Stimulated activated CD4-positive, alpha-beta T cell treated with anti-CD3 and anti-CD28 coated beads, Interleukin-15, amount 100 ng/mL, for 24 hours (primary cell): ENCODE measurements at places on chromosomes 3 and 15.
A peak's percentile ranks its signal among the peaks of the same experiment; 100 is the strongest.

DNA sequence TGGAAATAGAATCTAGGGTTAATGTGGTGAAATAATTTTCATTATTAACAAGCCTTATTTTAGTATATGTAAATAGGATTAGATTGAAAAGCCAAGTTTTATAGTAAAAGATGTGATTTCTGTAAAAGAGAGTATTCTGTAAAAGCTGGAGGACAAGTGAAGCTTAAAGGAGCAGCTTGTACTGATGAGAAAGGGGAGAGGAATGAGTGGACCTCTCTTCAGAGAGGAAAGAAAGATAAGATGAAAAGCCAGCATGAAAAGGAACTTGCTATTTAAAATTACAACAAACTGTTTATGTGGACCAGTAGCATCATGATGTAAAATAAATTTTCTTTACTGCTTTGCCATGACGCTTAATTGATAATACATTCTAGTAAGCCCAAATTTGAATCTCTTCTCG lies 18.5 kb downstream of the ALCAM start:
- no peak for DNase-seq

- DNase-seq = peak; percentile 46
Measured at GRCh38 chr3:49295489-49296058, 18.5 kb upstream of the C3orf62 start.

DNA sequence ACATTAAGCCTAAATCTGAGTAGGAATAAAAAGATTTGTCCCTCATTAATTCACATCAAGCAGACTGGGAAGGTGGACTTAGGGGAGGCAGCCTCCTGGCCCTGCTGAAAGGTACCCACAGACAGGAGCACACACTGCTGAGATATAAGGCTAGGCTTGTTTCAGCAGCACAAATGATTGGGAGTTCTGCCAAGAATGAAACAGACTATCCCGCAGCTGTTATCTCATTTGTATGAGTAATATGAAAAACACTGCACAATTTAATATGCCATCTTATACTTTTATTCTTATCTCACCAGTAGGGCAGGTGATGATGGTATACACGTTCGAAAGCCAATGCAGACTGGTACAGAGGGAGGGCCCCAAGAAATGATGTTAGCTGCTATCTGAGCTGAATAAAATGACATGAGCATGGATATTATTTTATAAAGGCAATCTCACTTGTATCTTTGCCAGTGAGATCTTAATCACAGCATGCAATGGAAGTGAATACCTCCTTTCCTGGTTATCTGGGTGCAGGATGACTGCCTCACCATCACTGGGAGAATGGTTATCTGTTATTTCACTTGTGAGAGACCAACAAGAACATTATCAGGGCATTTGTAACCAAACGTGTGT lies 258.7 kb upstream of the PPP2R3A start:
- DNase-seq = no peak

GRCh38 chr3:196639483-196640296 lies at the start of gene NRROS:
Gene NRROS, plus strand, starts transcription at chr3:196639694. Its CDS starts 14,846 bp downstream, at chr3:196654540.
- peak; percentile 80 for DNase-seq

DNA sequence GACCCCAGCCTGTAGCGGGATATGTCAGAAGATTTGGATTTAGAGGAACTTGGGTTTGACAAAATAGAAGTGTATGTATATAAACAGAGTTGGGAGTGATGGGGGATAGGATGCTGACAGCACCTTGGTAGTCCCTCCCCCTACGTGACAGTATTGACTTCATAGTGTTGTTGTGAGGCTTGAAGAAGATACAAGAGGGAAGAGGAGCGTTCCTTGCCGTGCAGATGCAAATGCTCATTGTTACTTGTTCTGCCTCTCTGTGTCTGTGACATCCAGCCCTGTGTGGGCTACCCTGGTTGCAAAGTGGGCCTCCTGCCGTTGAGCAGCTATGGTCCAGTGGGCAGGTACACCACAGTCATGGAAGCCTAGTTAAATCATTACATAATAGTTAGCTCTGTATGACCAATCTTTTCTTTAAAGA lies 45.0 kb downstream of the SMAD3 start:
- no peak for DNase-seq

GRCh38 chr3:48521635-48522034 lies 17.7 kb upstream of the SHISA5 start:
- no peak for DNase-seq

- DNase-seq = no peak
Measured at GRCh38 chr3:9022305-9023225, 59.3 kb upstream of the RAD18 start.

- no peak for DNase-seq
Measured at GRCh38 chr3:153442799-153443487, 280.9 kb downstream of the RAP2B start.

GRCh38 chr15:39535466-39535865 lies 45.4 kb upstream of the THBS1 start:
- no peak for DNase-seq

DNA sequence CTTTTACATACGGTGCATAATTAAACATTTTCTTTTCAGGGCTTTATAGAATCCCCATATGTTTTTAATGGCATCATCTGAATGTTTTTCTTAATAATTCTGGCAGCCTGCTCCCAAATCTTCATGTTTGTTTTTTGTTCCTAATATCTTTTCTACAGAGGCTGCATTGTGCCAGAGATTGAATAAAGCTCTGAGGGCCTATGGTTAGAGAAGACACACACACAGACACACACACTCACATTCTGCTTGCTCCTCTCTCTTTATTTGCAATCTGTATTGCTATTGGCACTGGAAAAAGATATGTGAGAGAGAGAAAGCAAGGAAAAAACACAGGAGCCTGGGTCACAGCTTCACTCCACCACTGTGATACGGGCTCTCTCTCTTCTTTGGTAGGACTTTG lies 136.0 kb downstream of the MECOM start:
- no peak for DNase-seq

DNA sequence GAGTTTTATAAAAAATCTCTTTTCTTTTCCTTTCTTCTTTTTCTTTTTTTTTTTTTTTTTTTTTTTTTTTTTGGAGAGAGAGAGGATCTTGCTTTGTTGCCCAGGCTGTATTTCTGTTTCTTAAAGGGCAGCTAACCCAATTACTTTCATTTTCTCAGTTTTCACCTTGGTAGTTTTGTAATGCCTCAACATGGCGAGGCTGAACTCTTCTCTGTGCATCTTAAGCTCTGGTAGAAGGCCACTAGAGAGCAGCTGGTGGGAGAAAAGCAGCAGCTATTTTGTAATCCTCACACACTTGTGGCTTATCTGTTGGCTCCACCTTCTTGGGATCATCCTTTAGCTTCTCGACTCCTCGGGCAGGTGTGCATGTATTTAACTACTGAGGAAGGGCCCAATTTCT lies 152.2 kb upstream of the MEIS2 start:
- DNase-seq = no peak

GRCh38 chr3:81651139-81651538 lies 110.3 kb downstream of the GBE1 start:
- no peak for DNase-seq

- DNase-seq = no peak
Measured at GRCh38 chr15:59867086-59867855, 136.8 kb upstream of the FOXB1 start.

GRCh38 chr3:132001999-132002398 lies 32.8 kb downstream of the CPNE4 start:
- no peak for DNase-seq

GRCh38 chr3:157488144-157488543 lies 15.1 kb downstream of the VEPH1 start:
- DNase-seq = no peak

- no peak for DNase-seq
Measured at GRCh38 chr15:29048011-29048410, 162.2 kb downstream of the APBA2 start.

- no peak for DNase-seq
Measured at GRCh38 chr3:52145736-52146110, 8.5 kb downstream of the POC1A start.

GRCh38 chr3:78496501-78496900 lies 1271.3 kb downstream of the ROBO1 start:
- DNase-seq = no peak

GRCh38 chr3:73485877-73486330 lies 138.8 kb downstream of the PDZRN3 start:
- no peak for DNase-seq

GRCh38 chr3:141059816-141060215 lies 8.7 kb downstream of the SPSB4 start:
- DNase-seq = no peak

- DNase-seq = no peak
Measured at GRCh38 chr3:104916971-104917370, 449.7 kb upstream of the ALCAM start.

GRCh38 chr3:45507820-45508317 lies 86.7 kb upstream of the LIMD1 start:
- DNase-seq = no peak

- no peak for DNase-seq
Measured at GRCh38 chr3:22228705-22229104, 477.7 kb upstream of the ZNF385D start.

DNA sequence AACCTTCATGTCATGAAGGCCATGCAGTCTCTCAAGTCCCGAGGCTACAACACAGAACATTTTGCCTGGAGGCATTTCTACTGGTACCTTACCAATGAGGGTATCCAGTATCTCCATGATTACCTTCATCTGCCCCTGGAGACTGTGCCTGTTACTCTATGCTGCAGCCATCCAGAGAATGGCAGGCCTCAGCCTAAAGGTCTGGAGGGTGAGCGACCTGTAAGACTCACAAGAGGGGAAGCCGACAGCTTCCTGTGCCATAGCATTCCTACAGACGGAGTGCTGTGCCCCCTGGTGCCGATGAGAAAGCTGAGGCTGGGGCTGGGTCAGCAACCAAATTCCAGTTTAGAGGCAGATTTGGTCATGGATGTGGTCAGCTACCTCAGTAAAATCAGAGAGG lies 51.3 kb upstream of the CADPS start:
- no peak for DNase-seq

- DNase-seq = no peak
Measured at GRCh38 chr15:65612616-65612946, 1.6 kb upstream of the INTS14 start.

GRCh38 chr3:128999102-128999501 lies 2.0 kb upstream of the EFCC1 start:
- no peak for DNase-seq

- DNase-seq = no peak
Measured at GRCh38 chr3:153254361-153254760, 92.3 kb downstream of the RAP2B start.

DNA sequence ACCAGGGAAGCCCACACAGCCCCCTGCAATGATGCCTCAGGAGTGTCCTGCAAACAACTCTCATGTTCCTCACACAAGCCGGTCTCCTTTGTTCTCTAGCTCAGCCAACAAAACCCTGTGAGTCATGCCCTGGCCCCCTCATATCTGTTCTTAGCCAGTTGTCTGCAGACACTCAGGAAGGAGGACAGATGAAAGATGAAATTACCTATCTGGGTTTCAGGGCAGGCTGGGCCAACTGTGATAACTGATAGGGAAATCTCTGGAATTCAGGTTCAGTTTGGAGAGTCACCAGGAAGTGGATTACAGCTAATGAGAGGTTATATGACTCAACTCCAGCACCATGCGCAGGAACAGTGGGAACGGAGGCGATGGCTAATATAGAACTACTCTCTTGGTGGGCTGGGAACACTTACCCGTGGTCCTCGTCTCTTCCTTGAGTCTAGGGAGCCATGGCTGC lies 352.0 kb upstream of the ADAMTS9 start:
- DNase-seq = no peak

DNA sequence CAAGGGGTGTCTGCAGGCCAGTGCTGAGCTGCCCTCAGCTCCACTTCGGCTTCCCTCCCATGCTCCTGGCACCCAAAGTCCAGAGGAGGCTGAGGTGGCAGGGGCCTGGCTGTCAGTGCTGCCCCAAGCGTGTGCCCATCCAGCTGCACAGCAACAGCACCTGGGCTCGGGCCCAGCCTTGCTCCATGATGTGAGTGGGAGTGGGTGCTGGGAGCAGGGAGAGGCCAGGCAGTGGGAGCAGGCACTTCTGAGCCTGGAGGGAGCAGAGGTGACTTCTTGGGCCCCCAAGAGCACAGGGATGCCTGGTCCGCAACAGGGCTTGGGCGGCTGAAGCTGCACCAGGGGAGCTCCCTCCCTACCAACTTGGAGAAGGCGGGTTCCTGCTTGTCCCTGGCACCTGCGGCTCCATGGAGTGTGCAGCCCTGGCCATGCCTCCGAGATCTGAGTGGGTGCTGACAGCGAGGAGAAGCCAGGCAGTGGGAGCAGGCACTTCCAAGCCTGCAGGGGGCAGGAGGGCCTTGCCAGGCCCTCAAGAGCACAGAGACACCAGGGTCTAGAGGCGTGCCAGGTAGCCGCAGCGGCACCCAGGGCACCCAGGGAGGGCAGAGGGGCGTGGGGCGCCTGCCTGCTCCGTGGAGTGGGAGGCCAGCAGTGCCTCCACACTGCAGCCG lies 366.7 kb upstream of the SGO1 start:
- no peak for DNase-seq

DNA sequence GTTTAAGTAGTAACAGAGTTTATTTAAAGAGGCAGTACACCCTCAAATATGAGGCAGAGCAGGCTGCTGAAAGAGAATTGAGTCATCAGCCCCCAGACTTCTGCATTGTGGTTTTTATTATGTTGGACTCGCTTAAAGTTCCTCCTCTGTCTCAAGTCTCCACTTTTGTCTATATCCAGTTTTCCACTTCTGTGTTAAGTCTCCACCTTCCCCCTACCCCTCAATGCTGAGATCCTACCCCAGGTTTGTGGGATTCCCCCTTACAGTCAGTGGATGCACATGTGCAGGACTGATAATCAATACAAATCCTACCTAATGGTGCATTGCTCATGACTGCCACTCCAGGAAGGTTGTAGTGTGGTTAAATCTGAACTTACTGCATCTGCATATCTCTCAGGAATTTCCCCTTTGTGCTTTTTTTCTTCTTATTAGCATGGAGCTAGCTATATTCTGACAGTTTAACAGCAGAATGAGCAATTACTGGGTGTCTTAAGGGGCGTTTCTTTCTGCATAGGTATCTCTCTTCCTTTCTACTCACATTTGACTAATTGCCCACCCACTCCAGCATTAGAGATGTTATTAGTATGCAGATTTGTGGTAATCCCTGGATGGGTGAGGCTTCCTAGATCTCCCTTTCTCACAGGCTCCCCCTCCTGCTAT lies 11.9 kb upstream of the CD200R1L start:
- peak; percentile 25 for DNase-seq

DNA sequence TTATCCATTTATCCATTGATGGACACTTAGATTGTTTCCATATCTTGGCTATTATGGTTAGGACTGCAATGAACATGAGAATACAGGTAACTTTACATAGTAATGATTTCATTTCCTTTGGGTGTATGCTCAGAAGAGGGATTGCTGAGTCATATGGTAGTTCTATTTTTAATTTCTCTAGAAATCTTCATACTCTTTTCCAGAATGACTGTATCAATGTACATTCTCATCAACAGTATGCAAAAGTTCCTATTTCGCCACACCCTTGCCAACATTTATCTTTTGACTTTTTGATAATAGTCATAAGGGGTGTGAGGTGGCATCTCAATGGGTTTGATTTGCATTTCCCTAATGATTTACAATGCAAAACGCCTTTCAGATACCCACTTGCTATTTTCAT lies 6.2 kb upstream of the NIPA1 start:
- peak; percentile 44 for DNase-seq

GRCh38 chr15:66824424-66824823 lies 122.4 kb downstream of the SMAD6 start:
- no peak for DNase-seq

GRCh38 chr3:127124120-127124519 lies 68.8 kb upstream of the PRR23E start:
- no peak for DNase-seq
